Cardiac fibroblast (primary cell): ENCODE measurements at places on chromosomes 6 and 20.
A peak's percentile ranks its signal among the peaks of the same experiment; 100 is the strongest.

DNA sequence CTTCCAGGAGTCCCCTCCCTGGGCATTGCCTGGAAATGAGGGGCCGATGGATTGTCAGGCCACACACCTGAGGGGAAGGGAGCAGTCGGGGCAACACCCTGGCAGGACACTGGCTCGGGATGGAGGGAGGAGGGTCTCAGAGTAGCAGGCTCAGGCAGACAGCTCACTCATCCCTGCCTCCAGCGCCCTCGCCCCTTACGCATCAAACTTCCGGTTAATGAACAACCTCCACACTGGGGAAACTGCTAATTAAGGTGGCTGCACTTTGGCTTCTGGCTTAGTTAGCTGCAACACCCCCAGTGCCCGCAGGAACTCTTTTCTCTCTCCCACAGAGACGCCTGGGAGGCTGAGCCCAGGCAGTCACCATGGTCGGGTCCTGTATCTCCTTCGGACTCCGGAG, 13.4 kb upstream of the CHRNA4 start:
- DNase-seq: no peak

DNA sequence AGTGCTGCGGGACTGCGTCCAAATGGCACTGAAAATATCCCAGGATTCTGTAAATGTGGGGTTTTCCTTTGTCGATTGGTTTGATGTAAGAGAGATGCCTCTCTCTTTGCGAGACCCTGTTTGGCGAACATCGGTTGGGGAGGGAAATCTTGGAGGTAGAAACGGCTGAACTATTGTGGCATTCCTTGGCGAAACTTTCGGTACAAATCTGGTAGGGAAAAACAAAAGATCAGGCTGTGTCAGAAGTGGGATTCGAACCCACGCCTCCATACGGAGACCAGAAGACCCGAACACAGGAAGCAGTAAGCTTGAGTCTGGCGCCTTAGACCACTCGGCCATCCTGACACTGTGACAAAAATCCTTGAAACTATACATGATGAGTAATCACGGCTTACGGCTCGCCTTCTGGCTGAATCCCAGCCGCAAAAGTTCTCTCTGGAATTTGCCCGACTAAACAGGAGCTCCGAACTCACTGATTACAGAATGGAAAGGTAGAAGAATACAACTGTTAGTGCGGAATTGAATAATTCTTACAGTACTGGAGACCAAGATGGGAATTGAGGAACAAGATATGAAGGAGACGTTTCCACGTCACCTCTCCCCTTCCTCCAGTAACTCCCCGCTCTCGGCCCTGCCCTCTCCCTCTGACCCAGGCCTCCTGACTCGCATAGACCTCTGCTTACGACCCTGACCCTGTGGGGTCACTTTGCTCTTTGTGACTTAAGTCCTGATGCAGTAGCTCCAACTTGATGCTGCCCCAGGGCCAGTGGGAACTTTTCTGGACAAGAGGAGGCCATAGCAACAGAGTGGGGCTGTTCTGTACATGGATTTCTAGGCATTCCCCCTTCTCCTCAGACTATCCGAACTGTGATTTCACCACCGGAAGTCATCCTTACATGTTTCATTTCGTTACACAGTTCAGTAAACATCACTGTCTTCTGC, 132.8 kb upstream of the ZNF184 start:
- DNase-seq: peak; percentile 91

DNA sequence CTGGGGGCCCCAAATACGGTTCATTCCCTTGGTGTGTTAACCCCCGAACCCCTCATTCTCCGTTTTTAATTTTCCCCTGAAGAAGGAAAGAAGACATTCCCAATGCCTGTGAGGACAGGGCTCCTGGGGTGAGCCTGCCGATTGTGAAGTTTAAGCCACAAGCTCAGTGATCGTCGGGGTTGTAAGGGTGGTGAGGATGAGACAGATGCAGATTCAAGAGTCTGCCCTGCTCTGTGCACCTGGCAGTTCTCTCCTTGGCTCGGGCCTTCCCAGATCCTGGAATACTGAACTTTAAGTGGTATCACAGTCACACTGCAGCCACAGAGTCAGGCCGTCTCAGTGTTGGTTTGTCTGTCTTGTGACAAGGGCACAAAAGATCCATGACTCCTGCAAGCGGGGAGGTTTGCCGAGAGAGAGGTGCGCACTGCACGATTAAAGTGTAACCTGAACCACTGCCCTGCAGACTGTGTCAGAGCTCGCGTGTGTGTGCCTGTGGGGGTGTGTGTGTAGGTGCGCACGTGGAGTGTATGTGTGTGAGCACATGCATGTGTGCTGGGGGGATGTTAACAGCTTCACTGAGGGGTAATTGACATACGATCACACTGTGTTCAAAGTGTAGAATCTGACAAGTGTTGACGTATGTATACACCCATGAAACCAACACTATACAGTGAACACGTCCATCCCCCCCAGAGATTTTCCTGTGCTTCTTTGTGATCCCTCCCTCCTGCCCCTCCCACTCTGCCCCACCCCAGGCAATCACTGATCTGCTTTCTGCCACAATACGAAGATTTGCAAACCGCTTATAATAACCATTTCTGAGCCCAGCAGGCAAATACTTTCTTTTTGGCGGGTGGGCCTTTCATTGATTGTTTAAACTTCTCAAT, 38.9 kb downstream of the RPP40 start:
- DNase-seq: no peak

DNA sequence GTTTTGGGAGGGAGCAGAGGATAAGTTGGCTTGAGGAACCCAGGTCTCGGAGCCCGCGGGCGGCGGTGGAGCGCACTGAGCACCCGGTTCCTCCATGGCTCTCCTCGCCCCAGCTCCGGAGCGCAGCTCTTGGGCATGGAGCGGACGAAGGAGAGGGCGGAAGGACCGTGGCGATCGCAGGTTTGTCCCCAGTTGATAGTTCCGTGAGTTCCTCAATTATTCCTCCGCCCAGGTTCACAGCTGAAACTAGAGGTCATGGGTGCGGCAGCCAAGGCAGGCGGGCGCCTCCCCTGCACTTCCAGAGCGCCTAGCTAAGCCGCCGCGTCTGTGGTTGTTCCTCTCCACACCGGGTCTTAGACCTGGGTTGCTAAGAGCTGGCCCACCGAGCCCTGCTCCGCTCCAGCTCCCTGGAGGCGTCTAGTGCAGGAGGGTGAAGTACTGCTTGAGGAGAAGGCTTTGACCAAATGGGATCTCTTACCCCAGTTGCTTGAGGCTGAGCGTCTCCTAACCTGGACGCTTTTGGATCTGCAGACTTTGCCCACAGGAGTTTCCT, at the start of gene HTR1B:
Gene HTR1B (minus strand): TSS at position 184 of the 553 bp plus-strand sequence. CDS start 88 bp downstream, at position 96.
- no peak for DNase-seq

DNA sequence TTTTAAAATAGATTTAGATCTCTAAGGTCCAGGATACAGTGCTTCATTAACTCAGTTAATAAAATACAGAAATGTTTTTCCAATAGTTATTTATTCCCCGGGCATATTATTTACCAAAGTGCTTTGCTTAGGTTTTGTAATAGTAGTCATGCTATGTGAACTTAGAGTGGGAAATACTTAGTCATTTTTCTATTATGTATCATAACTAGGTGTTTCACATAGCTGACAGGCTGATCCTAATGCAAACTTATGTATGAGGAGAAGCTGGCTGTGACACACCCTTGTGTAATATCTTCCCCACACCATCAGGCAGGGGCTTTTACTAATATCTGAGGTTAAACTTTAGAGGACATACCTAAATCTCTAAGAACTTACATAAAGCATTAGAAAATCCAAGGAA, 277.7 kb upstream of the RIMS1 start:
- DNase-seq: peak; percentile 53

DNA sequence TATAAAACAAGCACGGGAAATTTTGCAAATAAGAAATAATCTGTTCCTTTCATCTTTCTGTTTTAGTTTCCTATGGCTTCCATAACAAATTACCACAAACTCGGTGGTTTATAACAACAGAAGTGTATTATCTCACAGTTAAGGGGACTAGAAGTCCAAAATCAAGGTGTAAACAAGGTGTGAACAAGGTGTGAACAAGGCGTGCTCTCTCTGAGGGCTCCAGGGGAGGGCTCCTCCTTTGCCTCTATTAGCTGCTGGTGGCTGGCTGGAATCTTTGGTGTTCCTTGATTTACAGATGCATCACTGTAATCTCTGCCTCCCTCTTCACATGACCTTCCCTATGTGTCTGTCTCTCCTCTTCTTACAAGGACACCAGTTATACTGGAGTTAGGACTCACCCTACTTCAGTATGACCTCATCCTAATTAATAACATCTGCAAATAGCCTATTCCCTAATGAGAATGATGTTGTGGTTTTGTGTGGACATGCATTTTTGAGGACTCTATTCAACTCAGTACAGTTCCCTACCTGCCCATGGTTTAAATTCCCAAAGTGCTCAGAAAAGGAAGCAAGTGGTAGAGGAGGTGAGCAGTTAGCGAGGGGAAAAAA, 17.5 kb upstream of the BMP5 start:
- DNase-seq: no peak

GRCh38 chr6:53090576-53090975, 25.4 kb downstream of the FBXO9 start:
- peak; percentile 23 for DNase-seq

DNA sequence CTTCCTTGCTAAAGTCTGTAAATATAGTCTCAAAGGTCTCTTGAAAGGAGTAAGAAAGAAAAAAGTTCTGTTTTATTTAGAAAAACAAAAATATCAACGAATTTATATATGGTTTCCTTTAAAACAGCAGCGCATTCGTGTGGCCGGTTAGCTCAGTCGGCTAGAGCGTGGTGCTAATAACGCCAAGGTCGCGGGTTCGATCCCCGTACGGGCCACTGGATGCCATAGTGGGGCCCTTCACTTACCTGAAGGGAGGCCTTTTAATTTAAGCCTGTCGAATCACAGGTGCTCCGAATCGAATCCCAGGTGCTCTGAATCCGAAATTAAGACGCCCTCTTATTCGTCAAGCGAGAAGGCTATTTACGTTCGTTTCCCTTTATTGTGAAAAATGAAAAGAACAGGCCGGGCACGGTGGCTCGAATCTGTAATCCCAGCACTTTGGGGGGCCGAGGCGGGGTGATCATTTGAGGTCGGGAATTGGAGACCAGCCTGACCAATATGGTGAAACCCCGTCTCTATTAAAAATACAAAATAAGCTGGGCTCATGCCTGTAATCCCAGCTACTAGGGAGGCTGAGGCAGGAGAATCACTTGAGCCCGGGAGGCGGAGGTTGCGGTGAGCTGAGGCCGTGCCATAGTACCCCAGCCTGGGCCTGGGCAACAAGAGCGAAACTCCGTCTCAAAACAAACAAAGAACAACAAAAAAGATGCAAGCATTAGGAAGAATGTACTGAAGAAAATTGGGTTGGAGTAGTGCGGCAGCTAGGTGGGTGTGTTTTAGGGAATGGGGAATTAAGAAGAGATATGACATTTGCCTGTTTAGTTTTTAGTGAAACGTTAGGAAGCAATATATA, 195.8 kb upstream of the ZNF184 start:
- peak; percentile 60 for DNase-seq

DNA sequence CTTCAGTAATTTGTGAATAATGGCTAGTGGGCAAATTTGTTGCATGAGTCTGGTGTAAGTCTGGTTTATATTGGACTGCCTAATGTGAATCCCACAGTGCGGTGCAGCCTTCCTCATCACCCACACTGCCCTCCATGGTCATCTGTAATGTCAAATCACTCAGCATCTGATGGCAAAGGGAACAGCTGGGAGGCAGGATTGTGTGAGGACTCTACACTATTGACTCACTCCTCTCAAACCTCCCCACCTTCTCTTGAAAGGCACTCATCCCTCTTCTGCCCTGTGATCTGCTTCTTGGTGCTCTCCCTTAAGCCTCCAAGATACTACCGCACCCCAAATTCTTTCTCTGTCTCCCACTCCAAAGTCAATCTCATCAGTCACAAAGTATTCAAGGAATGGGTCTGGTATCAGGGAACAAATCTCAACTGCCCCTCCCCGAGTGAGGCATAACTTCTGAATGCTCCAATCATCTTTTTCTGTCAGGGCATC, 146.0 kb upstream of the BEND6 start:
- DNase-seq: no peak

GRCh38 chr20:49541733-49542513, 26.0 kb downstream of the PTGIS start:
- DNase-seq: peak; percentile 83

GRCh38 chr6:134020543-134020942, 31.9 kb downstream of the SLC2A12 start:
- DNase-seq: no peak

- DNase-seq: peak; percentile 42
These were observed 55.7 kb upstream of the PRND start for GRCh38 chr20:4666001-4666479.

- no peak for DNase-seq
These were observed 36.5 kb upstream of the RFPL4B start for GRCh38 chr6:112310439-112311125.

DNA sequence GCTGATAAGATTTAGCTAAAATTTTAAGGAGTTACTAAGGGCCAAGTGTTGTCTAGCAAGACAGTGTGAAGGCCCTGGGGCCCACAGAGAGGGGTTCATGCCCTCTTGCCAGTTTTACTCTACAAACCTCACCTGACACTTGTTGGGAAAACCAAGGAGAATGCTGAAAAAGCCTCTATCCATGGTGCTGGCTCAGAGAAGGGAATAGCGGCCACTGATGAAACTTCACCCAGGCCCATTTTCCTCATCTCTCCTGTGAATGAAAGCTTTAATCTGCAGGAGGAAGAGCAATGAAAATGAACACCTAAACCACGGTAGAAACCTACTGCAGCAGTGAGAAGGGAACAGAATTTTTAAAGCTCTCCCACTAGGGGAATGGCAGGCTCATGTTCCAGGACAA, 317.3 kb upstream of the CNR1 start:
- no peak for DNase-seq

GRCh38 chr6:85250586-85251220, 199.2 kb upstream of the NT5E start:
- peak; percentile 57 for DNase-seq

GRCh38 chr6:8030920-8031319, 33.3 kb downstream of the BLOC1S5 start:
- DNase-seq: no peak

GRCh38 chr20:35767683-35768481, 3.9 kb upstream of the PHF20 start:
- DNase-seq: peak; percentile 70

GRCh38 chr6:32370505-32370904, 1.2 kb downstream of the TSBP1 start:
- peak; percentile 55 for DNase-seq

- DNase-seq: no peak
These were observed 95.6 kb downstream of the SCML4 start for GRCh38 chr6:107728564-107728897.

DNA sequence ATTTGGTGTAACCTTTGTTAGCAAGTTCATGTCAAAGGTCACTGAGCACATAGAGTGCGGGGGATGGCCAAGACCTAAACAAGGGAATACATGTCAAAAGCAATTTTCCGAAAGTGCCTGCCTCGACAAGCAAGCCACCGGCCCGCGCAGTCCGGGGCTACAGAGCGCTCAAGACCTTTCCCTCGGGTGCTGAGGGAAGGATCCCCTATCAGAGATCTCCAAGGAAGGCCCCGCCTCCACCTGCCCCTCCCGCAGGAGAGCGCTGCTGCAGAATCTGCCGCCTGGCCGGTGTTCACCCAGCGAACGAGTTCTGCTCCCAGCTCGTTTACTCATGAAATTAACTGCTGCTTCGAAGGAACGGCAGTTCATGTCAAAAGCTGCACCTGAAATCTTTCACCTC, 252.7 kb downstream of the BMP7 start:
- DNase-seq: no peak
